ENCODE measurements at places on chromosomes 16 and 17.

- no peak for ATAC-seq
These were observed 19.9 kb upstream of the RBL2 start for GRCh38 chr16:53414381-53414780.

GRCh38 chr17:8954339-8954738 lies 11.2 kb downstream of the PIK3R5 start:
- peak; percentile 98 for ATAC-seq

- no peak for ATAC-seq
These were observed 567 bp downstream of the SOX9 start for GRCh38 chr17:72121164-72122009.

DNA sequence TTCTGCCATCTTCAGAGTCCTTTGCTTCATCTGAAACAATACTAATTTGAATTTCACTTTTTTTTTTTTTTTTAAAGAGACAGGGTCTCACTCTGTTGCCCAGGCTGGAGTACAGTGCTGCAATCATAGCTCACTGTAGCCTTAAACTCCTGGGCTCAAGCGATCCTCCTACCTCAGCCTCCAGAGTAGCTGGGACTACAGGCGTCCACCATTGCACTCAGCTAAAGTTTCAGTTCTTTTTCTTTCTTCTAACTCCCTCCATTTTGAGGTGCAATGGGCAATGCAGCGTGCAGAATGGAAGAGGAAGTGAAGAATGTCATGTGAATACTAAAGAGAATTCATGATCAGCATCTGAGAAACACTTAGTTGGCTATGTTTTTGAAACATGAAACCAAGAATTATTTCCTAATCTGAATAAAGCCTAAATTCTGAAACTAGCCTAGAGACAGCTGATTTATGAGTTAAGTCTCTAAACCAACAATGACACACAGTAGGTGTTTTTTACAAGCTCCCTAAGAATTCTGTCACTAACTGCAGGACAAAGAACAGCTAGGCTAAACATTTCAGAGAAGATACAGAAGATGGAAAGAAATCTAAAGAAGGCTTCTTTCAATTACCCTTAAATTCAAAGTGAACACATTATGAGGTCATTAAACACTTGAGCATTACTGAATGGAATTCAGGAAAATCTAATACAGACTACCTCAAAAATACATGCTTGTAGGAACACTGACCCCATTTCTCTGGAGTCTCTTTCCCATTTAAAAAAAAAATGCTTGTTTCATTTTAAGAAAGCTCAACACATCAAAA lies 21.0 kb downstream of the SNN start:
- ATAC-seq: peak; percentile 98

DNA sequence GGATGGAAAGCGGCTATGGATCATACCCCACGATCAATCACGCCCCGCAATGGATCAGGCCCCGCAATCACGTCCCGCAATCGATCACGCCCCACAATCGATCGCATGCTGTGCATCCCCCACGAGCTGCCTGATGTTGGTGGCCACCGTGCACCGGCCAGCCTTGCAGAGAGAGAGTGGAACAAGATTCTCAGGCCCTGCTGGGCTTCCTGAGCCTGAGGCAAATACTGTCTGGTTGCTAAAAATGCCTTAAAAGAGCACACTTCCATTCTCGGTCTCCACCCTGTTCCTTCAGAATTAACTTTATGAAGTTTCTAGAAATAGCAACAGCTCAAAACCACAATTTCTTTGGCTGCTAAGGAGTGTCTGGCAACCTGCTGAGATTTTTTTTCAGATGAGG lies 81.5 kb downstream of the VPS53 start:
- no peak for ATAC-seq

- ATAC-seq: no peak
These were observed 7.7 kb upstream of the SRRM2 start for GRCh38 chr16:2744711-2745110.

DNA sequence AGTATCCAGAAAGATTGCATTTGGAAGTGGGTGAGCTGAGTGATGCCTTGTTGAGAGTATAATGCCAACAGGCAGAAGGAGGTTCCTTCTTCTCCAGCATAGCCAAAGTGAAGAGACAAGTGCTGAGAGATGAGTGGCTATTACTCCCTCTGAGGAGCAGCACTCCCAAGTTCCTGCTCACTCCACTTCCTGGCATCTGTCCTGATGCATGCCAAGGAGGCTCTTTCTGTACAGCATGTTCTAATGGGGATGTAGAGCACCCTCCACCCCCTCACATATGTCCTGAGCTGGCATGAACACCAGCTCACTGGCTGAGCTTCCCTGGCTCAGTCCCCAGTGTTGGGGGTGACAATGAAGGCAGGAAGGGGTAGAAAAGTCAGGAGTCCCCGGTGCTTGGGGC lies 44.2 kb upstream of the DNAH9 start:
- ATAC-seq: no peak

DNA sequence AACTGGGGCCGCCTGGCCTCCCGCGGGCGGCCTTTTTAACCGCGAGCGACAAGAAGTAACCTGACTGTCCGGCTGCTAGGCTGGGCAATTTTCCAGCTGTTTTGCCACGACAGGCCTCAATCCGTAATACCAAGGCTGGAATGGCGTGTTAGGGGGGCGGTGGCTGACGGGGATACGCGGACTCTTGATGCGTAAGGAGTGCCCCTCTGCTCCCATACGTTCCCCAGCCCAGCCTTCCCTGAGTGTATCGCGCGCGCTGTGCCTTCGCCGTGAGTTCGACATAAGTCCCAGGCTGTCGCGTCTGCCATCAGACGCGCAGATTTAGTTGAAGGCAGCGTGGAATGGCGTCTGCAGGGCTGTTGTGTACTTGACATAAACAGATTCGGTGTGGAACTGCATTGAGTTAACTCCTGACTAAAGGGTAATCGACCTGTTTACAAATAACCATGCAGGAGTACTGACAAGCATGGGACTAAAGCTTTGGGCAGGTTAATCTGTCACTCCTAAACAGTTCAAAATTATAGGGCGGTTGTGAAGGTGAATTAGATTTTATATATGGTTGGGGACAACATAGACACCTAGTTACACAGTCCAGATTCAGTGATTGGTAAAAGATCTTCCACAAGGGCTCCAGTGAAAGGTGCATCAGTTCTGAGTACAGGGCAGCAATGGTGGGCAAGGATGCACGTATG lies 16.6 kb upstream of the ERN1 start:
- peak; percentile 47 for ATAC-seq

GRCh38 chr17:30363715-30364202 lies 15.0 kb upstream of the CPD start:
- peak; percentile 97 for ATAC-seq

GRCh38 chr16:61834082-61834481 lies 202.2 kb downstream of the CDH8 start:
- no peak for ATAC-seq

All from stimulated activated memory B cell treated with anti-CD40 and anti-IgM and Interleukin-4, amounts not matched to agents 10 μg/mL and 1 μg/mL and 100 μg/mL, for 72 hours (primary cell).